ENCODE measurements at places on chromosomes 6 and 20. TPM values are rescaled to one million over a fixed set of nuclear protein-coding genes. Genes with fewer than 3 reads are reported as not detected.

- no peak for DNase-seq
These were observed 24.9 kb downstream of the BLTP3A start for GRCh38 chr6:34816635-34817301.

GRCh38 chr6:140156131-140156530 is 781.7 kb upstream of the CITED2 start:
- DNase-seq: no peak

DNA sequence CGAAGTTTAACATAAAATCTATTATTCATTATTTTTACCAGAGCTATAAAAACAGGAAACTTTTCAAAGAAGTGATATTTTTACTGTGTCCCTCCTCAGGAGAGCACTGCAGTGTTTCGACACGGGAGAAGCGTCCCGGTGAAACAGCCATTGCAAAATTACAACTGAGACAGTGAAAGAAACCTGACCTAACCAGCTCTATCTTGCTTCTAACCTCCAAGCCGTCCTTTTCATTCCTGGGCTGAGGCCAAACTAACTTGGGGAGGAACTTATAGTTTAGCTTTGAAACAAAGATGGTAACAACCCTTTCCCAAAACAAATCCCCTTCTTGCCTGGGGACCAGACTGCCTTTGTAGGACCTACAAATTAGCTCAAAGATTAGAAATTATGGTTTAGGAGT is 79.2 kb downstream of the WDR27 start:
- no peak for DNase-seq

GRCh38 chr20:59752101-59752586 is 147.8 kb downstream of the PHACTR3 start:
- DNase-seq: no peak

- peak; percentile 64 for DNase-seq
These were observed 518.6 kb downstream of the BMP2 start for GRCh38 chr20:7285918-7286556.

- DNase-seq: no peak
These were observed 31.1 kb downstream of the SERPINB6 start for GRCh38 chr6:2940010-2940850.

DNA sequence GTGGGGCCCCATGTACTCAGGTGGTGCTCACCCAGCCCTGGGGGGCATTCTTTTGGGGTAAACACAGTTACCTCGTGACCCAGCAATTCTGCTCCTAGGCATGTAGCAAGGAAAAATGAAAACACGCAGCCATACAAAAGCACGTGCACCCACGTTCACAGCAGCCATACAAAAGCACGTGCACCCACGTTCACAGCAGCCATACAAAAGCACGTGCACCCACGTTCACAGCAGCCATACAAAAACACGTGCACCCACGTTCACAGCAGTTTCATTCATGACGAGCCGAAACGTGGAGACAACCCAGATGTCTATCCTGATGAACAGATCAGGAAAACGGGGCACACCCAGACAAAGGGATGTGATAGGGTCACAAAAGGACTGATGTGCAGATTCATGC is 57.1 kb downstream of the YTHDF1 start:
- DNase-seq: no peak

DNA sequence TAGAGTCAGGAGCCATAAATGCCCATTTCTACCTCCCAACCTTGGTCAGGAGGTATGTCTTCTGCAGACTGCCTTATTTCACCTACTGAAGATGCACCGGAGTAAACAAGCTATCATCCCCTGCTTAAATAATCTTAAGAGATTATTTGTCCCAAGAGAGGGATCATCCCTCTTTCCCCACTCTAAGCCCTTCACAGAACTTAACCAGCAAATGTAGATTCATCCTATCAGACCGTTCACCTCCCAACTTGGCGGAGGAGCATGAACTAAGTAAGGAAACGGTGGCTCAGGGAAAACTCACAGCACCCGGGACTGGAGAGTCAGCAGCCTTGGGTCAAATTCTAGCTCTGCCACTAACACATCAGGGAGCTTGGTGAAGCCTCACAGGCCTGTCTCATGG is 115.3 kb downstream of the TRERF1 start:
- DNase-seq: no peak

DNA sequence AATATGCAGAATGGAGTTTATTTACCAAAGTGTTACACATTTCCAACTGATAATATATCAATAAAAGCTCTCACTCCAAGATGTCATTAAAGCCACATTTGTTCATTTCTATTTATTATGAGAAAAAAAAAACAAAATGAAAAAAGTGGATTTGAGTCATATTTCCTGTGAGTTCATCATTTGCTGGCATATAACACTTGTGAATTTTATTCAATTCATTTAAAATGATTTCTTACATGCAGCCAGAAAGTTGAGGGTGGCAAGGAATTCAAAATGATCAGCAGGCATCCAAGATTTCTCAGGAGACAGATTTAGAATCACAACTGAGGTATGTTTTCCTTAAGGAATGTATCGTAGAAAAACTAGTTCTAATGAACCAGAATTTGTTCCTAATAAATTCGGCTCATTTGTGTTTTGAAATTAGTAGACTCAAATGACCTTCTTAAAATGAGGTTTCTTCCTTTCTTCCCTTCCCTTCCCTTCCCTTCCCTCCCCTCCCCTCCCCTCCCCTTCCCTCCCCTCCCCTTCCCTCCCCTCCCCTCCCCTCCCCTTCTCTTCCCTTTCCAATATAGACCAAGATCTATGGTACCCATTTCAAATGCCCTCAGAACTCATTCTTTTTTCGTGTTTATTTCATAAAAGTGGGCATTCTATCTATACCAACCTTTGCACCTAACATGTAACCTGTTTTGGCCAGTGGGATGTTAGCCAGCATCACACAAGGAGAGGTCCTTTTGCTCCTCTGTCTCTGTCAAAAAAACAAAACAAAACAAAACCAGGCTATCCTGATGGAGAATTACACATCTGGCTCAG is 357.9 kb upstream of the TSHZ2 start:
- peak; percentile 63 for DNase-seq

GRCh38 chr6:25930532-25931410 is at the start of gene SLC17A2:
TSS of gene SLC17A2 (minus strand) at chr6:25930691. CDS start at chr6:25925796, 4,895 bp downstream.
- DNase-seq: no peak

DNA sequence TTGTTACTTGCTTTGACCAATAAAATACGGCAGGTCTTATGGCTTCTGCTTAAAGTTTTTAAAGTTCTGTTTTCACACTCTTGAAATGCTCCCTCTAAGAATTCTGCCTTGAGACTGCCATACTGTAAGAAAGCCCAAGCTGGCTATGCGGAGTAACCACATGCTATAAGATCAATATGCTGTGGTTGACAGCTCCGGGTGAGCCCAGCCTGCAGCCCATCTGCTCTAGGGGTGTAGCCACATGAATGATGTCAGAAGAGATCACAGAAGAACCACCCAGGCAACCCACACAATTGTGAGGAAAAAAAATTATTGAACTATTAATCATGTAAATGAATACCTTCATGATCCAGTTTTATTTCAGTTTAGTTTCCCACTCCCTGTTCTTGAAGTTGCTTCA is 26.1 kb upstream of the SH3BGRL2 start:
- DNase-seq: peak; percentile 9

DNA sequence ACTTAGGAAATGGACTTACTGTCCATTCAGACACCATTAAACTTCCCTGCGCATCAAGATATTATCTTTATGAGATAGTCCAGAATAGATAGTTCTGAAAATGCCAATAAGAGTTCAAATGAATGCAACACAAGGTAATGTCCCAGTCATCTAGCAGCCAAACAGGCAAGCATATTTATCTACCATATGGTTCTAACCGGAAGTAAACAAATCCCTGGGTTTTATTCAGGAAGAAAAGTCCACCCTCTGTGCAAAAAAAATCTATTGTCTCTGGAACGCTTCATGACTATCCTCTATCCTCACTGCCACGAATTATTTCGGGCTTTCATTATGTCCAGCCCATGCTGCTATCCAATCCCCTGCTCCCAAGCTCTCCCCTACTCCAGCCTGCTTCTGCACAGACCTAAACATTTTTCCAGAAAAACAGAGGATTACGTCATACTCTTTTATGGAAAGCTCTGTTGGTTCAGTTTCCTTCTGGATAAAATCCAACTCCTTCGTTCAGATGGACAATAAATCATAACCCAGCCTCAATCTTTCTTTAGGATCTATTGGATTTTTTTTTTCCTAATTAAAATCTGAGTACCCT is 11.4 kb downstream of the PPIL6 start:
- peak; percentile 27 for DNase-seq

- no peak for DNase-seq
These were observed 103.6 kb downstream of the PDE7B start for GRCh38 chr6:135955099-135955498.

GRCh38 chr6:137925141-137925698 is 58.2 kb downstream of the TNFAIP3 start:
- no peak for DNase-seq

DNA sequence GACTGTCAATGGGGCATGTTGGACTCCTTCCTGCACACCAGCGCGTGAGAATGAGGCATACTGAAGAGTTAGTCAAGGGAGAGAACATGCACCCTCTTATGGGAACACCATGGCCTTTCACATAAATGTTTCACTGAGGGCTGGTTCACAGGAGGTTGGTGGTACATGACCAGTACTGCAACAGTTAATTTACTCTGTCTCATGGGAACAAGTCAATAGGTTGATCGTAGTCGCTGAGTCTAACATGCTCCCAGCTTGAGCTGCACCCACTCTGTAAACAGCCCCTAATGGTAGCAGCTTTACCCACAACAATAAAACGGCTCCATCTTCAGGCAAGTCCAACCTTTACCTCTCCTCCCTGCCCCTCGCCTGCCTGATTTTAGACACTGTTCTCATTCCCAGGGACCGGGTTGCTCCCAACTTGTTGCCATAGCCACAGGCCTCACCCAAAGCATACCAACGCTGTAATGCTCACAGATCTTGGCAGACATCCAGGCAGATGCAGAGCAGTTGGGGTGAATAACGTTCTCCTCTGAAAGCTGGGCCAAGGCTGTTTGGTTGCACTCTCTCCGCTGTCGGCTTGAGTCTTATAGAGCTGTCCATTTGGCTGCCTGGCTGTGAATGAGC is 111.3 kb downstream of the LY86 start:
- DNase-seq: peak; percentile 96

DNA sequence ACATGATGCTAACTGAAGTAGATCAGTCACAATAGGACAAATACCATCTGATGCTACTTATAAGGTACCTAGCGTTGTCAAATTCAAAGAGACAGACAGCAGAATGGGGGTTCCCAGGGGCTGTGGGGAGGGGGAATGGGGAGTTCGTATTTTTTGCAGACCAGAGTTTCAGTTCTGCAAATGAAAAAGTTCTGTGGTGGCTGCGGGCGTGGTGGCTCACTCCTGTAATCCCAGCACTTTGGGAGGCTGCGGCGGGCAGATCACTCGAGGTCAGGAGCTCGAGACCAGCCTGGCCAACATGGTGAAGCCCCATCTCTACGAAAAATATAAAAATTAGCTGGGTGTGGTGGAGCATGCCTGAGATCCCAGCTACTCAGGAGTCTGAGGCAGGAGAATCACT is 68.1 kb downstream of the SLC22A23 start:
- DNase-seq: no peak

DNA sequence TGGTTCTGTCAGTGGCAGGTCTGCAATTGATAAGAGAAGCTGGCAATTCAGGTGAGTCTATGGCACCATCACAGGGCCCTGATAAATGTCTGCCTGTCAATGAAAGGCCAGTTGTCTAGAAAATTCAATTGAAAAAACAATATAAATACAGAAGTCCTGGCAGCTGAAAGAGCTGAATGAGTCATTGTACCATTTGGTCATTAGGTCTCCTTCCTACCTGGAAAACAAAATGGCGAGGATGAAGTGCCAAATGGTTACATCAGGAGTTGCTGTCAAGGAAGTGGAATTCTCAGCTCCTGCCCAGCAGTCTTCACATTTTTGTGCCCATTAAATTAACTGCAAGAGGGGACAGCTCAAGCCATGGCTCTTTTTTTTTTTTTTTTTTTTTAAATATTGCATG is 37.7 kb downstream of the PEX7 start:
- DNase-seq: no peak

GRCh38 chr6:159117563-159117962 is 51.6 kb upstream of the FNDC1 start:
- no peak for DNase-seq

DNA sequence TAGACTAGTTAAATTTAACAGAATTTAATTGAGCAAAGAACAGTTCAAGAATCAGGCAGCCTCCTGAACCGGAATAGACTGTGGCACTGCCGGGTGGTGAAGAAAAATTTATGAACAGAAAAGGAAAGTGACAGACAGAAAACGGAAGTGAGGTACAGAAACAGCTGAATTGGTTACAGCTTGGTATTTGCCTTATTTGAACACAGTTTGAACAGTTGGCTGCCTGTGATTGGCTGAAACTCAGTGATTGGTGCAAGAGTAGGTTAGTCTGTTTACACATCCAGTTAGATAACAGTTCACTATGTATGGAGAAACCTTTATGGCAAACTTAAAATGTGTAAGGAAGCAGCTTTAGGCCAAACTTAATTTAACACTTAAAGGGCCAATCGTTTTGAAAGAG is 116.0 kb upstream of the CITED2 start:
- peak; percentile 73 for DNase-seq

GRCh38 chr20:2255926-2256531 is 39.8 kb upstream of the TGM3 start:
- no peak for DNase-seq

DNA sequence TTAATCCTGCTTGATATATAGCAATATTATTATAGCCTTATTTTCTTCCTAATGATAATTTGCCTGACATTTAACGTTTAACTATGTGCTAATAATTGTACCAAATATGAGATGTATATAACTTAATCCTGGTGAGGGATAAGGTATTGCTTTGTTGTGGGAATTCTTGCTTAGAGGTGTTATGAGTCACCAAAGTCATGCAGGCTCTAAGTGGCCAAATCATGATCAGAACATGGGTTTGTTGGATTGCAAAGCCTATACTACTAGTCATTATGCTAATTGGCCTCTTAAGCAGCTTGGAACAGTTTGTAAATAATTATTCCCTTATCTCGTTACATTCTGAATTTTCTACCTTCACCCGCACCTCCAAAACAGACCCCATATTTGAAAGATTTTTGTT is 21.9 kb upstream of the C6orf141 start:
- DNase-seq: no peak

- DNase-seq: no peak
These were observed 175.7 kb downstream of the DLL1 start for GRCh38 chr6:170114956-170115855.

The ABHD16B gene
- total RNA-seq: not detected

The NKX2-2 gene
- total RNA-seq: not detected

The CLIC5 gene
- not detected for total RNA-seq

The SLC17A1 gene
- not detected for total RNA-seq

The ZNF311 gene
- 0.71 TPM for total RNA-seq

The HCRTR2 gene
- total RNA-seq: not detected

Data from LHCN-M2 (cell line).